Eye (tissue), 1 donor: ENCODE measurements at places on chromosomes 6 and 20.

DNA sequence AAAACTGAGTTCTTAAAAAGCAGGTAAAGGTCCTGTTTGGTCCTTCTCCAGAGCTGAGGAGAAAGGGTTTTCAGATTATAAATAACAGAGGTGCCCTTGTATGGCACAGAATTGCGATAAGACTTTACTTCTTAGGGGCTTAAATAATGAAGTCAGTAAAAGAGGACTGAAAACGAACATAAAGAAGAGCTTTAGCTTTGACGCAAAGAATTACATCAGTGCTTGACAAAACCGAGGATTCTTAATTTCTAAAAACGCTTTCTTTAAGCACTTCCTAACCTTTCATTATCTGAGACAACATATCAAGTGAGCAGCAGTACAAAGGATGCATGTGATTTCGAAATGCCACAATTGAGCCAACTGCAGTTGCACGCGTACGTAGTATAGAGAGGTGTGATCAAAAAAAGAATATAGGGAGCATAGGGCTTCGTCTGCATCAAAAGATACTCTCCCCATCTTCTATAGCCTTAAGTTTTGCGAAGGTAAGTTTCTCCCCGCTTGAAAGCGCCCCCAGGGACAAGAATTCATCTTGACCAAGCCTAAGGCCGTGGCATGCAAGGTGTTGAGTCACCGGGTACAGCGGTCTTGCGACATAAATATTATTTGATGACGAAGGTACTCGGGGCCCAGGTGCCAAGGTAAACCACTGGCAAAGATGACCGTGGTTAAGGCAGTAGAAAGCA lies 778 bp upstream of the LOC128125822 start:
- no peak for DNase-seq

- DNase-seq: no peak
Observed at GRCh38 chr6:116386581-116387299, 16.0 kb downstream of the DSE start.

GRCh38 chr6:47134476-47135189 lies 92.5 kb upstream of the ADGRF1 start:
- peak; percentile 64 for DNase-seq

DNA sequence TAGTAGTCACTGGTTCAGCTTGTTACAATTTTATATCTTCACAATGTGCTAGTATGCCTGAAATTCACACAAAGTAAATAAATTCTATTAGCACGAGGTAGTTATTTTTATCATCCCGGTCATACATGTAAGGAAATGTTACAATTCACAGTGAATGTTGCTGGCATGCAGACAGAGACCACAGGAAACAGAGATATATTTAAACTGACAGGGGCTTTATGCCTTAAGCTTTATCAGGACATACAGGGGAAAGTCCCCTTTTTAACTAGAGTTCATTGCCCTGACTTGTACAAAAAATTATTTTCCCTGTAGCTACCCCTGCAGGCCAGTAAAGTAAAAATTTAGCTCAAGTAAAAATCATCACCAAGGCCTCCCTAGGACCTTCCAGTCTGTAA lies 712.0 kb upstream of the NRSN1 start:
- peak; percentile 75 for DNase-seq

GRCh38 chr6:144315981-144316861 lies 31.1 kb downstream of the UTRN start:
- DNase-seq: no peak
